ENCODE measurements at places on chromosomes 2 and 18.

GRCh38 chr2:197209246-197209645 is 101.3 kb downstream of the ANKRD44 start:
- no peak for DNase-seq

- DNase-seq, result no peak
Measured at GRCh38 chr2:75516378-75517360, 44.1 kb downstream of the EVA1A start.

DNA sequence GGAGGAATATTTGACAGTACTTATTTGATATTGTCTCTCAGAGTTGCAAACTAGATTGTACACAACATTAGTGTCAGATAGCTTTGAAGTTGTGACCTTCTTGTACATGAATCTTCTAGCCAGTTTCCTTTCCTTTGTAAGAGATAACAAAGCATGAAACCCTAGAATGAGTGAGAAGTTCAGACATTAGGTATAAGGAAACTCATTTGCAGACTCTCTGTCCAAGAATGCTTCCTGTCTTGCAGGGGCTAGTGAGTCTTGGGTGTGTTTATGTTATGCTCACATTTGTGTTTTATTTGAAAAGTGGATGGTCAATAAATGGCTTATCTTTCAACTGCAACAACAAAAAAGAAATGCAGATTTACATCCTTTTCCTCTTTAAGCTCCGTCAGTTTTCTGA is 1.4 kb downstream of the BOD1L2 start:
- no peak for DNase-seq

DNA sequence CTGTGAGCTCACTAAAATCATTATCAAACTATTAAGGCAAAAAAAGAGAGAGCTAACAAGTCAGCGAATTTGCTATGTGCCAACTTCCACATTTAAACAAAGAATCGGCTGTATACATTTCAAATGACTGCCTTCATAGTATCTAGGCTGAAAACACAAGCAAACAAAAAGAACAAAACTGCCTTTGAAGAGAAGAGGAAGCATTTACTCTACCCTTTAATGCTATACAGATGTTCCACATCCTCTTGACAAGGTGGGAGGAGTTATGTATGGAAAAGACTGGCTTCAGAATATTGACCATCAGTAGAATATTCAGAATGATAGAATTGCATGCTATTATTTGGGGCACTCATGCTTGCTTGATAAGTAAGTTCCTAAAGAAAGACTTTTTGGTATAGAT is 741.7 kb downstream of the PLCL1 start:
- no peak for DNase-seq

- no peak for DNase-seq
Measured at GRCh38 chr2:99448556-99448955, 41.3 kb downstream of the REV1 start.

Data from activated naive CD8-positive, alpha-beta T cell treated with anti-CD3 and anti-CD28 coated beads, Interleukin-2, amount 50 U/mL, for 24 hours (primary cell).